Astrocyte of the hippocampus (primary cell): ENCODE measurements at places on chromosomes 12 and 14.

DNA sequence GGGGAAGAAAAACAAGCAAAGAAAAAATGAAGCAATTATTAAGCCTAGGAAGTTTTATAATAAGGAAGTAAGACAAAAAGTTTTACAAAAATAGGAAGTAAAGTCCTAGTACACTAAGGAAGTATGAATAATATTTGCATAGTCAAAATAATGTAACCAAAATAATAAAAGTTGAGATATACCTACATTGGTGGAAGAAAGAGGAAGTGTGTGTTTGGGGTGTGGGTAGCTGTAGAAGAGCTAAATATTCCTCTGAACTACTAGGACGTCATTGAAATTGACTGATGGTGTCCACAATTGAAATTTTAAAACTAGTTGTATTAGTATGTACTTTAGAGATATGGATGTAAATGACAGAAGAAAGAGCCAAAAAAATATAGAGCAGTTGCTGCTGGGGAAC is 228.4 kb upstream of the OTX2 start:
- no peak for DNase-seq

DNA sequence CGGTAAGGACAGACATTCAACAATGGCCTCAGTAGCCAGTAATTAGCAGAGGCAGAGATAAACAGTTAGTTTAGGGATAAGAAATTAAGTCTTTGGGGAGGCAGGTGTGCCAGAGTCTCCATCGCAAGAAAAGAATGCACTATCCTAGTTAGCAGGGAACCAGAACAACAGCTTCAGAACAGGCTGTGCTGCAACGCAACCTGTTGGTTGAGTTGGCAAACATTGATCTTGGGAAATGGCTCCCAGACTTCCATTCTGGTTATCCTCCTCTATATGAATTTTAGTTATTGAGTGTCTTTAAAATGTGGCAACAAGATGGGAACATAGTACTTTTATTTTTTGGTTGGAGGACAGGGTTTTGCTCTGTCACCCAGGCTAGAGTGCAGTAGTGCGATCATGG is 12.3 kb upstream of the LEMD3 start:
- DNase-seq: no peak

DNA sequence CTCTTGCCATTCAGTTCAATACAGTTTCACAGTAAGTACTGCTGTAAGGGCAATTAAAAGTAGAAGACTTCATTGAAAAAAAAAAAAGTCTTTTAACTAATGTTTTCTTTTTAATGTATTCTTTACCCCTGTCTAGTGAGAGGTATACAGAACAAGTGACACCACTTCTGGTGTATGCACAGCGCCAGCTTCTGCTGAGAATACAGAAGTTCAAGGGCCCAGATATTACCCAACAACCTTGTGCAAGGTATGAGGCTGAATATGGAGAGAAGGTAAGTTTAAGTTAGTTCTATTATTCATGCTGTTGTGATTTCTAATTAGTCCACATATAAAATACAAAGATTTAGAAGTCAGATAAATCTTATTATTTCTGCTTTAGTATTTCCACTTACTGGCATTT is 168.7 kb downstream of the CFAP54 start:
- DNase-seq: no peak

DNA sequence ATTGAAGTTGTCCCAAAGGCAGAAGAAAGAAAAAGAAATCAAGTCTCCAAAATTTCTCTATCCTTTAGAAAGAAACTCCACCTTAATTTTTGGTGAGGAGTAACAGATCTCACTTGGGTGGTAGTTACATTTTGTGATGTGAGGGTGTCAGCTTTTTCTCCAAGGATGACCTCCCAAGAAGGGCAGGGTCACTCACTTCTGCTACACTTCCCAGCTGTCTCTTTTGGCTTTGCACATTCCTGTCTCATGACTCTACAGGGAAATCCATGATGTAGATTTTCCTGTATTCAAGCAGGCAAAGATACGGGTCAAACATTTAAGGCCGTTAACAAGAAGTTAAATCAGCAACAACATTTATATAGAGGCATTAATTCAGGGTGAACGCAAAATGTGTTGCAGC is 1016.4 kb downstream of the NRXN3 start:
- DNase-seq: peak; percentile 26

- DNase-seq: no peak
These were observed 104.5 kb downstream of the MNAT1 start for GRCh38 chr14:60839057-60839456.

DNA sequence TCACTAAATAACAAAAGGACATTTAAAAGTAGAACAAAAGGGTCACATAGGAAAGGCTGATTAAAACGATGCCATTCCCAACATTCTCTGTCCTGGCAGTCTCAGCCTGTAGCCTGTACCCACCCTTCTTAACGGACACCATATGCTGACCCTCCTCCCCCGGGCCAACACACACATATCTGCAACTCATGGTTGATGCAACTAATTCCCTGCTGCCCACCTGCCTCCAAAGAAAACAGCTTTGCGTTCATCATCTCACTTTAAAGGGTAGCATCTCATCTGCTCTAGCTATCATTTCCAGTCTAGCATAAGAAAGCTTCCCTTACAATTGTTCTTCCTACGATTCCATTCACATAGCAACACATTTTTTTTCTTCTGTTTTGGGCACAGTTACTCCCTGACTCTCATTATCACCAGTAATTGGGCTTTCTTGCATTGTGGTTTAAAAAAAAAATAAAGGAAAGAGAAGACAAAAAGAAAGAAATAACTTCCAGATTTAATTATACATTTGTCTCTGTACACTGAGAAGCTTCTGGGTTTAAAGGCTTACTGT is 92.9 kb downstream of the KCNC2 start:
- DNase-seq: no peak

GRCh38 chr12:71653137-71653536 is 10.5 kb downstream of the ZFC3H1 start:
- DNase-seq: no peak

DNA sequence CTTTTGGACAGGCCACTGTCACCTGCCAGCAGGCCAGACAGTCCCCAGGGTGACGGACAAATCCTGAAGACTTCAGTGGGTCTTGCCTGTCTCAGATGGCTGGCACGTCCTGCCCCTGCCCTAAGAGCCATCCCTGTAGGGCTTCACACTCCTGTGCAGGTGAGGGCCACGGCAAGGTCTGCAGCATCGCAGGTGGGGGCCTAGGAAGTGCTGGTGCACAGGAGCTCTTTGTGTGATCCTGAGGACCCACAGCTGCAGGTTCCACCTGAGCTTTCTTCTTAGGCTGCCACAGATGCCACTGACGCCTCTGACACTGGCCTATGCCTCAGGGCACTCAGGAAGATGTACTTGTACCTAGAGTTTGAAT is 108.5 kb upstream of the FKBP4 start:
- no peak for DNase-seq
